ENCODE measurements at places on chromosomes 3 and 15. TPM values are rescaled to one million over a fixed set of nuclear protein-coding genes. Genes with fewer than 3 reads are reported as not detected.

Gene ECE2
- not detected for total RNA-seq

GRCh38 chr3:134367869-134368750, 6.1 kb downstream of the AMOTL2 start:
- H3K27me3 ChIP-seq: peaks cover 2% of the 10 kb centered on the region
- DNase-seq: no peak
- H3K27ac ChIP-seq: no peak overlapping the region
- no peaks in the 10 kb centered on the region for H3K36me3 ChIP-seq

GRCh38 chr3:63934041-63934866, 22.1 kb upstream of the SCAANT1 start:
- no peak overlapping the region for H3K27ac ChIP-seq
- DNase-seq: peak; percentile 49
- H3K4me3 ChIP-seq: peak overlapping the region; percentile 1
- peaks cover 36% of the 10 kb centered on the region for H3K4me1 ChIP-seq
- no peaks in the 10 kb centered on the region for H3K27me3 ChIP-seq
- H3K36me3 ChIP-seq: no peaks in the 10 kb centered on the region

Gene SLC12A8
- total RNA-seq: 1.0 TPM

DNA sequence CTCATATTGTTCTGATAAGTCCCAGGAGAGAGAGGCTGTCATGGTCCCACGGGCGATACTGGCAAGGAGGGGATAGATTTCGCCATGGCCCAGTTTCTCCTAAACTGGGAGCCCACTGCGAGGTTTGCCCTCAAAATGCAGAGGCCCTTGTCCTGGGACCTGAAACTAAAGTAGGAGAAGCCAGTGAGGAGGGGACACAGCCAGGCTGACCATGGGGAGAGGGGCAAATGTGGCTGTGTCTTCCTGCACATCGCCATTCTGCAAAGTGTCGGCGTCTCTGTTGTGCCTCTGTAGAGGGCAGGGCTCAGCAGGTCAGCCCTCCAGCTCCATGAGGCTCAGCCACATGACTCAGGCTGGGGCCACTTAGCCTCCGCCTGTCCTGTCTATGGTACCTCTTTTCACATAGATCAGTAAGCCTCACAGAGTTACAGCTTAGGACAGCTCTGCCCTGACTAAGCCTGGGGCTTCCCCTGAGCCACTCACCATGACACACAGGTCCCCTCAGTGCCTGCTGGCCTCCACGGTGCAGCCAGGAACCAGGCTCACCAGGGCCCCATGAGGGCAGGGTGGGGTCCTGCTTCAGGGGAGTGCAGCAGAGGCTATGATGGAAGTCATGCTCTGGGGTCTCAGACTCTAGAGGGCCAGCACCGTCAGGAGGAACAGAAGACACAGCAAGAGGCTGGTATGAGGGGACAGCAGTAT, 28.6 kb upstream of the PLXNA1 start:
- no peaks in the 10 kb centered on the region for H3K36me3 ChIP-seq

- H3K36me3 ChIP-seq: no peaks in the 10 kb centered on the region
- H3K27me3 ChIP-seq: no peaks in the 10 kb centered on the region
- no peak overlapping the region for H3K4me3 ChIP-seq
- no peaks in the 10 kb centered on the region for H3K4me1 ChIP-seq
Measured at GRCh38 chr3:149414557-149415231, 37.2 kb upstream of the TM4SF1 start.

Gene HRH1
- 0.53 TPM for total RNA-seq

Gene SEMA5B
- not detected for total RNA-seq

DNA sequence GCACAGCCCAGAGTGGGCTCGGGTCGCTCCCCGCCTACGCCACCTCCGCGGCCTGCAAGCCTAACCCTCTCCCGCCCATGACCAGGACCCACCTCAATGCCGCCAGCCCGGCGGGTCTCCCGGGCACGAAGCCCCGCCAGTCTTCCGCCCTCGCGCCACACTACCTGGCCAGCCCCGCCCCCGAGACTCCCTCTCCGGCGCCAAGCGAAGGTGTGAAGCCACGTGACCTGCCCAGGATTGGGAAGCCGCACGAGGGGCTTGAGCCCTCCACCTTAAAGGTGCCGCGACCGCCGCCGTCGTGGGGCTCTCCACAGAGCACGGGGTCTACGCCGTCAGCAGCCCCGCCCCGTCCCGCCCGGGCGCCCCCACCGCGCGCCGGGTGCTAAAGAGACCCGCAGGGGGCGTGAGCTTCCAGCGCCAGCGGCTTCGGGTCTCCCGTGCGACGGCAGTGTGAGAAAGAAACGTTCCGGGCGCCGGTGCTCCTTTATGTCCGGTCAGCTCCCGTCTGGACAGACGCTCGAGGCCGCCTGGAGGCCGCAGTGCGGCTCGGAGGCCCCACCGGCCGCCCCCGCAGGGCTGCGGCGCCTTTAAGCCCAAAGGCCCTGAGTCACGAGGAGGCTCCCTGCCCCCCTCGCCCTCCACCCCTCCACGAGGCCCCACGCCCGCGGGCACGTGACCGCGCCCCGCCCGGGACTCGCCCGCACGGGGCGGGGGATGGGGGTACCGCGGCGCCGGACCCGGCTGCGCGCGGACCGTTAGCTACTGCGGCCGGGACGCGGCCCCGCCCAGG, at the start of gene CPEB1:
TSS of gene CPEB1 (minus strand) at position 319 of the 790 bp plus-strand sequence. CDS start 18,904 bp downstream, outside the sequence.
- H3K4me3 ChIP-seq: peak within 1 kb of the TSS; percentile 12
- H3K4me1 ChIP-seq: peaks cover 6% of the 10 kb centered on the region
- DNase-seq: peak; percentile 55
- peak within 1 kb of the TSS; percentile 41 for H3K27ac ChIP-seq
- no peaks in the 10 kb centered on the region for H3K36me3 ChIP-seq
- H3K27me3 ChIP-seq: peaks cover 10% of the 10 kb centered on the region

Gene CNTN4
- total RNA-seq: not detected

DNA sequence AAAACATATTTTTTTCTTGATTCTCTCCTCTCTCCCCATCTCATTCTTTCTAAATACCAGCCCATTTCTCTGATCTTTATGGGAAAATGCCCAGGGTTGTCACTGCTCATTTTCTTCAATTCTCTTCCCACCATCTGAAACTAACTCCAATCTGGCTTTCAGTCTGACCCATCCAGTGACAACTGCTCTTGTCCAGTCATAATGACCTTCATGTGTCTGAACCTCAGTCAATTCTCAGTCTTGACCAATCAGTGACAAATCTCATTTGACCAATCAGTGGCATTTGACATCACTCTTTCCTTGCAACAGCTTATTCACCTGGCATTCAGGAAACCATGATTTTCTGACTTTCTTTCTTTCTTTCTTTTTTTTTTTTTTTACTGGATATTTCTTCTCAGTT, 15.1 kb downstream of the VEPH1 start:
- H3K27me3 ChIP-seq: no peaks in the 10 kb centered on the region
- DNase-seq: no peak
- no peak overlapping the region for H3K4me3 ChIP-seq
- no peak overlapping the region for H3K27ac ChIP-seq

DNA sequence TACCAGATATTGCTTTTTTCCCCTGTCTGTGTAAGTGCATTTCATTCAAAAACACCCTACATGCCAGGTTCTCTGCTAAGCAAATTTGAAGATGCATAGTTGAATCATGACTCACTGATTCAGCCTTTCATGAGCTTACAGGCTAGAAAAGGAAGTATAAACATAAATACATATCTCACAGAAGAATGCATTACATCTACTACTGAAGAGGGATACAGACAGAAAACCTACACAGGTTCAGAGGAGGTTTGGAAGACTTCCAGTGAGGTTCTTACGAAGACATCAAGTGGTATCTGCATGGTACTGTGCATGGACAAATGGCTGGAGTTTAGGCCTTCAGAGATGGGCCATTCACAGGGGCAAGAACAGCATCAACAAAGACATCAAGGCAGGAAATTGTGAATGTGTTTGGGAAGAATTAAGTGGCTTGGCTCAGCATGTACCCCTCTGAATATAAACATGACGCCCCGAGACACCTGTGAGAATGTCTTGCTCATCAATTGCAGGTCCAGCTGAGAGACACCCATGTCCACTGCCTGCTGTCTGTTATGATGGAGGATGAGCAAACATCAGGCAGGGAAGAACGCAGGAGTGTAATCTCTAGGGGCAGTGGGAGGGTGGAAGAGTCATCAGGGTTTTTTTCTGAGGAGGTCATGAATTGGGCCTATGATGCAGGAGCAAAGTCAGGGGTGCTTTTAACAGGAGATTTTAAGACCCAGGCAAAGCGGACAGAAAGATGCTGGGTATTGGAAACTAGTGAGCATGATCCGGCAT, 105.1 kb upstream of the GALNT15 start:
- no peak overlapping the region for H3K27ac ChIP-seq
- no peaks in the 10 kb centered on the region for H3K4me1 ChIP-seq
- no peak for DNase-seq
- H3K4me3 ChIP-seq: no peak overlapping the region
- H3K36me3 ChIP-seq: no peaks in the 10 kb centered on the region
- no peaks in the 10 kb centered on the region for H3K27me3 ChIP-seq

GRCh38 chr3:33202711-33203457, 15.7 kb downstream of the SUSD5 start:
- H3K36me3 ChIP-seq: no peaks in the 10 kb centered on the region
- no peak overlapping the region for H3K27ac ChIP-seq
- no peak for DNase-seq
- no peak overlapping the region for H3K4me3 ChIP-seq
- H3K27me3 ChIP-seq: no peaks in the 10 kb centered on the region

DNA sequence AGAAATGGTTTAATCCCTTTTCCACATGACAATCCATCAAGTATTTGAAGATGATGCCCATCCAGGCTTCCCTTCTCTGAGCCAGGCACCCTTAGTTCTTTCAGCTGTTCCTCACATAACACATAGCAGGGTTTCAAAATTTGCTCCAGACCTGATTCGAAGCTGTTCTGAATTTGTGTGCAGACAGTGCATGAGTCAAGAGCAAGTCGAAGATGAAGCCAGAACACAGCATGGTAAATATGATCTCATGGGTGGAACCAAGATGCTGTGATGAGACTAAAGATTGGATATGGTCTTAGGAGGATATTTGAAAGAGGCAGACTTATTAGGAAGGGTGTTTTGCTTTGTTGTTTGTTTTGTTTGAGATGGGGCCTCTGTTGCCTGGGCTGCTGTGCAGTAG, 32.6 kb upstream of the PDE8A start:
- no peak overlapping the region for H3K27ac ChIP-seq
- no peak overlapping the region for H3K4me3 ChIP-seq
- no peaks in the 10 kb centered on the region for H3K36me3 ChIP-seq
- DNase-seq: no peak

DNA sequence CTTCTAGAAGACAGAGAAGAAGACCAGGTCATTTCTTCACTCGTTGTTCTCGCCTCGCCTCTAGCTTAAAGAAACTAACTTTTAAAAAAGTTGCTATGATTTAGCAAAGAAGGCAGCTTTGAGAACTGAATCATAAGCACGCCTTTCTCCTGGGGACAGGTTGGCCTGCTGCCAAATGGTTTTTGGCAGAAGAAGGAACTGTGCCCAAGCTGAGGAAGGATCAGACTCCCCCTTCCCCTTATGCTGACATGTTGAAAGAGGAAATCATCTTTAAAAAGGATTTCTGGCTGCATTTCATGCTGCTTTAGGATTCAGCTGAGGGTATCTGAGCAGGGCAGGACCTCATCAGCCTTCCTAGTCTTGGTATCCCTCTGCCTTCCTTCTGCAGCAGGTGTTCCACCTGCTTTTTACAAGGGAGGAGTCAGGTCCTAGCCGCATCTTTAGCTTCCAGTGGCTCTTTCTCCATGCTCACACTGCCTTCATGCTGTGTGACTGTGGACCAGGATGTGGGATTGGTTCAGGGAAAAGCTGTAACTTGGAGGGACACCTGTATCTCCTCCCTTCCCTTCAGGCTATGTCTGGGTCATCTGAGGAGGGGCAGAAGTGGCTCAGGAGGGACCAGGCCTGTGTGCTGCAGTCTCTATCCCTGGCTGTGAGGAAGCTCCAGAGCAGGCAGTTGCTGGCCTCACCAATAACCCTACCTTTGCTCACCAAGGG, 34.1 kb upstream of the HACD2 start:
- no peaks in the 10 kb centered on the region for H3K27me3 ChIP-seq
- H3K36me3 ChIP-seq: no peaks in the 10 kb centered on the region
- no peak for DNase-seq
- no peaks in the 10 kb centered on the region for H3K4me1 ChIP-seq
- no peak overlapping the region for H3K4me3 ChIP-seq
- H3K27ac ChIP-seq: no peak overlapping the region

Gene UCN2
- not detected for total RNA-seq

Gene CHP1
- 41.6 TPM for total RNA-seq

Gene PIERCE2
- total RNA-seq: 0.44 TPM

Gene KCNH8
- not detected for total RNA-seq

Gene TEX9
- total RNA-seq: 1.8 TPM

Gene POLQ
- total RNA-seq: 12.4 TPM

- no peak overlapping the region for H3K27ac ChIP-seq
- H3K27me3 ChIP-seq: no peaks in the 10 kb centered on the region
- H3K4me3 ChIP-seq: no peak overlapping the region
- no peak for DNase-seq
Measured at GRCh38 chr3:45975686-45976085, 19.9 kb downstream of the FYCO1 start.

- H3K27ac ChIP-seq: peak overlapping the region; percentile 12
- DNase-seq: peak; percentile 13
- peaks cover 30% of the 10 kb centered on the region for H3K4me1 ChIP-seq
- no peaks in the 10 kb centered on the region for H3K36me3 ChIP-seq
- H3K27me3 ChIP-seq: no peaks in the 10 kb centered on the region
Measured at GRCh38 chr3:143119974-143120715, 574 bp downstream of the CHST2 start.

- no peak overlapping the region for H3K4me3 ChIP-seq
- H3K27ac ChIP-seq: no peak overlapping the region
- no peaks in the 10 kb centered on the region for H3K4me1 ChIP-seq
- no peaks in the 10 kb centered on the region for H3K36me3 ChIP-seq
Measured at GRCh38 chr15:39735120-39735717, 47.4 kb downstream of the FSIP1 start.

DNA sequence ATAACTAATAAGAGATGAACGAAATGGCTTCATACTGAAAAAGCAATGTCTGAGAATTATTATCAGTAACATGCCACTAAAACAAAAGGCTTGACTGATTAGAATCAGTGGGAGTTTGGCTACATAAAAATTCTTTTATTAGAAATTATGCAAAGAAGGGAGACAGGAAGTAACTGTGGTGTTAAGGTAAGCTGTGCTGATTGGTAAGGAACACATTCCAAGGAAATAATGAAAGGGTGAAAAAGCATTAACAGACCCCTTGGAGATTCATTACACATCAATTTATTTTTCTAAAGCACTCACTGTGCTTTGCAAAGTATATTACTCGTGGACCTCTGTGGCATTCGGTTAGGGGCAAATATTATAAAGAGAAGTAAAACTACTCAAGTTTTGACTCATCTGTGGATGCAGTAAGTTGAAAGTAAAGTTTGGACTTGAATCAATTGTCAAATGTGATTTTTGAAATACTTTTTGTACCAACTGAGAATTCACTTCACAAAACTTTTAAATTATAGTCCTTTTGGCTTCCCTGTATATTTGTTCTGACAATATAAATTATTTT, 176.1 kb upstream of the ZPLD1 start:
- no peak overlapping the region for H3K4me3 ChIP-seq
- H3K27me3 ChIP-seq: no peaks in the 10 kb centered on the region
- H3K4me1 ChIP-seq: no peaks in the 10 kb centered on the region
- H3K36me3 ChIP-seq: no peaks in the 10 kb centered on the region
- DNase-seq: no peak
- no peak overlapping the region for H3K27ac ChIP-seq

- H3K4me1 ChIP-seq: no peaks in the 10 kb centered on the region
- no peaks in the 10 kb centered on the region for H3K27me3 ChIP-seq
- no peak for DNase-seq
- H3K36me3 ChIP-seq: no peaks in the 10 kb centered on the region
- H3K27ac ChIP-seq: no peak overlapping the region
Measured at GRCh38 chr15:42151736-42152135, 4.7 kb downstream of the PLA2G4F start.

Gene CLDN16
- not detected for total RNA-seq
